Astrocyte (in vitro differentiated cells and primary cell): ENCODE measurements at places on chromosomes 12 and 14. TPM values are rescaled to one million over a fixed set of nuclear protein-coding genes. Genes with fewer than 3 reads are reported as not detected.

DNA sequence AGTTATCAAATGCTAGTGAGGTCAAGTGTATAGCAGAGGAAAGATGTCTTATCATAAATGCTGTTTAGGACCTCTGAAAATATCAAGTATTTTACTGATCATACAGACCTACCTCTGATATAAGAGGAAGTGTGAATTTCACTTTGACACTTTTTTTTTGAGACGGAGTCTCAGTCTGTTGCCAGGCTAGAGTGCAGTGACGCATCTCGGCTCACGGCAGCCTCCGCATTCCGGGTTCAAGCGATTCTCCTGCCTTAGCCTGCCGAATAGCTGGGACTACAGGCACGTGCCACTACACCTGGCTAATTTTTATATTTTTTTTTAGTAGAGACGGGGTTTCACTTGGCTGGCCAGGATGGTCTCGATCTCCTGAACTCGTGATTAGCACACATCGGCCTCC is 55.1 kb upstream of the PIK3C2G start:
- H3K36me3 ChIP-seq, result no peaks in the 10 kb centered on the region
- no peaks in the 10 kb centered on the region for H3K27me3 ChIP-seq
- no peak overlapping the region for H3K27ac ChIP-seq
- no peak for DNase-seq
- no peak overlapping the region for H3K4me3 ChIP-seq

DNA sequence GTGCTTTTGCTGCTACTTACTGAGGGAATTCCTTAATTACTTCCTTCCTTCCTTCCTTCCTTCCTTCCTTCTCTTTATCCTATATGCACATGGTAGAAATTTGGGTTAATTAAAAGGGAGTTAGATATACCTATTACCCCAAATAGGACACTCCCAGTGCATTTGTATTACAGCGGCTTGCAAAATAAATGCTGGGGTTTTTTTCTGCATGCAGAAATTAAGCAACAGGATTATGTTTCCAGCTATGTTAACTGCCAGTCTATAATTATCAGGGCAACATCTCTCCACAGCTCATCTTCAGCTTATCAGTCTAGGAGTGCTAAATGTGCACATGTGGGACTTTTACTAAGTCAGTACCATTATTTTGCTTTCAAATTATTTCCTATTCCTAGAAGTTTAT is 132.9 kb upstream of the SLC35F4 start:
- DNase-seq, result no peak
- no peaks in the 10 kb centered on the region for H3K4me1 ChIP-seq
- H3K27ac ChIP-seq, result no peak overlapping the region
- no peaks in the 10 kb centered on the region for H3K27me3 ChIP-seq
- H3K4me3 ChIP-seq, result no peak overlapping the region

Gene CELA1
- not detected in 2 replicates for total RNA-seq

DNA sequence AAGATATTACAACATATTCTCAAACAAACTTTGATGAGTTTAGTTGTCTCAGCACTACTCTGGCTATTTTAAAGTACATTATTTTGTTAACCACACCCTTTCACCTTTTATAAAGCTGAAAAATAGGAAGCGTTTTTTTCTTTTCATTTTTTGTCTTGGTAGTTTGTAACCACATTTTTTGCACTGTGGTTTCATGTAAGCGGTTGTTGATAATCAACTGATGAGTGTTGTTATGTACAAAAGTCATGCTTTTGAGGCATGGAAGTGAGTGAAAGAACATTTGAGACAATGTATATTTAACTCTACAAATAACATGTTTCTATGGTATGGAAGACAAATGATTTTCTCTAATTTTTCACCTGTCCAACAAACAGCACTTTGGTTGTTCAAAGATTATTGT is 52.1 kb upstream of the ATP2B1 start:
- no peak overlapping the region for H3K27ac ChIP-seq
- H3K27me3 ChIP-seq, result no peaks in the 10 kb centered on the region
- H3K36me3 ChIP-seq, result no peaks in the 10 kb centered on the region
- DNase-seq, result no peak
- H3K4me3 ChIP-seq, result no peak overlapping the region

- no peaks in the 10 kb centered on the region for H3K36me3 ChIP-seq
- no peak overlapping the region for H3K4me3 ChIP-seq
- no peaks in the 10 kb centered on the region for H3K4me1 ChIP-seq
- no peaks in the 10 kb centered on the region for H3K27me3 ChIP-seq
- no peak overlapping the region for H3K27ac ChIP-seq
These were observed 113.9 kb upstream of the USP15 start for GRCh38 chr12:62146318-62146717.

- H3K27ac ChIP-seq, result no peak overlapping the region
- no peaks in the 10 kb centered on the region for H3K36me3 ChIP-seq
- H3K27me3 ChIP-seq, result peaks cover 18% of the 10 kb centered on the region
- no peak overlapping the region for H3K4me3 ChIP-seq
- no peak for DNase-seq
These were observed 67.4 kb downstream of the MVK start for GRCh38 chr12:109640961-109641360.

Gene TTC6
- not detected in 2 replicates for total RNA-seq

GRCh38 chr14:45284802-45285201 is 31.8 kb upstream of the MIS18BP1 start:
- no peak overlapping the region for H3K4me3 ChIP-seq
- no peaks in the 10 kb centered on the region for H3K27me3 ChIP-seq
- no peaks in the 10 kb centered on the region for H3K4me1 ChIP-seq

DNA sequence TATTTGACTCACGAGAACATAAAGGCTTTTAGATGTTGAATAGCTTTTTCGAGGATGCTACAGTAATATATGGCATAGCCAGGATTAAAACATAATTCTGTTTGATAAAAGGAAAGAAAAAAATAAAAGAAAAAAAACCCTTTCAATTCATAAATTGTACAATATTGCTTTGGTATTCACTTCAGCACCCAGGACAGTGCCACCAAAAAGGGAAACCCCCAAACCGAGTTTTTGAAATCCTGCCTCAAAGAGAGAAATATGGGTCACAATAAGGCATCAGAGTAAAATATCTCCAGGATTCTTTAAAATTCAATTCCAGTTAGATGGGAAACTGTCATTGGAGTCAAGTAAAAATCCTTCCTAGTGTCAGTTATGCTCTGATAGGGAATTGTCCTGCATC is 551.2 kb upstream of the SEL1L start:
- H3K36me3 ChIP-seq, result no peaks in the 10 kb centered on the region
- DNase-seq, result no peak
- no peak overlapping the region for H3K27ac ChIP-seq
- no peaks in the 10 kb centered on the region for H3K4me1 ChIP-seq
- H3K27me3 ChIP-seq, result no peaks in the 10 kb centered on the region
